ENCODE measurements at places on chromosomes 7 and 10. TPM values are rescaled to one million over a fixed set of nuclear protein-coding genes. Genes with fewer than 3 reads are reported as not detected.

The CADPS2 gene
- 6.7 TPM for polyA plus RNA-seq

DNA sequence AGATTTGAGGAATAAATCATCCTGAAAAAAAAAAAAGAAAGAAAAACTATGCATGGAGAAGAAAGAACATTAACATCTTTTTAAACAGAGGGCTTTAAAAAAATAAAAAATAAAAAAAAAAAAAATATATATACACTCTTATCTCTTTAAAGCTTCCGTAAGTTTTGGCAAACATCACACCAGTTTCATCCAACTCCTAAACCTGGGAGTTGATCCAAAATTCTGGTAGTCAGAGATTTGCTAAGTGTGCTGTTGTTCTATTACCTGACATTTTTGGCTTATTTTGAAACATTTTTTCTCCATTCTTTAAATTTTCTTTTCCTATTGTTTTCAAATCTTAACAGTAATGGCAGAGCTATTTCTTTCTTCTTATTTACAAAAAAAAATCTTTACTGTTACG is 273.1 kb downstream of the AGMO start:
- no peak for DNase-seq

DNA sequence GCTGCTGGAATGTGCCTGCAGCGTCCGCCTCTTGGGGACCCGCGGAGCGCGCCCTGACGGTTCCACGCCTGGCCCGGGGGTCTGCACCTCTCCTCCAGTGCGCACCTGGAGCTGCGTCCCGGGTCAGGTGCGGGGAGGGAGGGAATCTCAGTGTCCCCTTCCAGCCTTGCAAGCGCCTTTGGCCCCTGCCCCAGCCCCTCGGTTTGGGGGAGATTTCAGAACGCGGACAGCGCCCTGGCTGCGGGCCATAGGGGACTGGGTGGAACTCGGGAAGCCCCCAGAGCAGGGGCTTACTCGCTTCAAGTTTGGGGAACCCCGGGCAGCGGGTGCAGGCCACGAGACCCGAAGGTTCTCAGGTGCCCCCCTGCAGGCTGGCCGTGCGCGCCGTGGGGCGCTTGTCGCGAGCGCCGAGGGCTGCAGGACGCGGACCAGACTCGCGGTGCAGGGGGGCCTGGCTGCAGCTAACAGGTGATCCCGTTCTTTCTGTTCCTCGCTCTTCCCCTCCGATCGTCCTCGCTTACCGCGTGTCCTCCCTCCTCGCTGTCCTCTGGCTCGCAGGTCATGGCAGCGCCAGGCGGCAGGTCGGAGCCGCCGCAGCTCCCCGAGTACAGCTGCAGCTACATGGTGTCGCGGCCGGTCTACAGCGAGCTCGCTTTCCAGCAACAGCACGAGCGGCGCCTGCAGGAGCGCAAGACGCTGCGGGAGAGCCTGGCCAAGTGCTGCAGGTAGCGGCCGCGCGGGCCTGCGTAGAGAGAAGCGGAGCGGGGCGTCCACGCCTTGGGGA is 645 bp downstream of the SLC26A4 start:
- DNase-seq = peak; percentile 19

DNA sequence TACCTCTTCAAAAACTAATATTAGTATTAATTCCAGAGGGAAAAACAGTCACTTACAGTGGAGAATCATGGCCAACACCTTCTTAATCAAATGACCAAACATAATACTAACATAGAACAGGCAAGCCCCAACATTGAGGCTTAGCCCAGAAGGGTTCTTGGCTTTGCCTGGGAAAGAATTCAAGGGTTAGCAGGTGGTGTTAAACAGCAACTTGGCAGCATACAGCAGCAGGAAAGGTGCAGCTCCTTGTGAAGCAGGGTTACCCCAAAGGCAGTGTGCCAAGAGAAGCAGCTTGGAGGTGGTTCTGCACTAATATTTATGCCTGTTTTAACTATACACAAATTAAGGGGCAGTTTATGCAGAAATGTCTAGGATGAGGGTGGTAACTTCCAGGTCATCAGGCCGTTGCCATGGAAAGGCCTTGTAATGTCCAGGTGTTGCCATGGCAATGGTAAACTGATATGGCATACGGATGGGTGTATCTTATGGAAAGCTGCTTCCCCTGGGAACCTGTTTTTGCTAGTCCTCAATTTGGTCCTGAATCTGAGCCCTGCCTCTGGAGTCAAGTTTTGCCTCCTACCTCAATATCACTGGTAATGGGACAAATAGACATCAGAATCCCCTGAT is 27.2 kb upstream of the BEND7 start:
- no peak for DNase-seq

DNA sequence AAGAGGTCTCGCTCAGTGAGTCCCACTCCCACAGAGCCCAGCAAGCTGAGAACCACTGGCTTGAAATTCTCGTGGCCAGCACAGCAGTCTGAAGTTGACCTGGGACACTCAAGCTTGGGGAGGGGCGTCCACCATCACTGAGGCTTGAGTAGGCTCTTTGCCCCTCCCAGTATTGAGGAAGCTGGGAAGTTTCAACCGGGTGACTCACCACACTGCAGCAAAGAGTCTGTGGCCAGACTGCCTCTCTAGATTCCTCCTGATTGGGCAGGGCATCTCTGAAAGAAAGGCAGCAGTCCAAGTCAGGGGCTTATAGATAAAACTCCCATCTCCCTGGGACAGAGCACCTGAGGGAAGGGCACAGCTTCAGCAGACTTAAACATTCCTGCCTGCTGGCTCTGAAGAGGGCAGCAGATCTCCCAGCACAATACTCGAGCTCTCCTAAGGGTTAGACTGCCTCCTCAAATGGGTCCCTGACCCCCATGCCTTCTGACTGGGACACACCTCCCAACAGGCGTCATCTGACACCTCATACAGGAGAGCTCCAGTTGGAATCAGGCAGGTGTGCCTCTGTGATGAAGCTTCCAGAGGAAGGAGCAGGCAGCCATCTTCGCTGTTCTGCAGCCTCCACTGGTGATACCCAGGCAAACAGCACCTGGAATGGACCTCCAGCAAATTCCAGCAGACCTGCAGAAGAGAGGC is 970.9 kb upstream of the LRRN3 start:
- no peak for DNase-seq

GRCh38 chr7:121352323-121352722 is 23.5 kb downstream of the WNT16 start:
- DNase-seq = no peak
